AML-193 (cell line): ENCODE measurements at places on chromosomes 12 and 14.

DNA sequence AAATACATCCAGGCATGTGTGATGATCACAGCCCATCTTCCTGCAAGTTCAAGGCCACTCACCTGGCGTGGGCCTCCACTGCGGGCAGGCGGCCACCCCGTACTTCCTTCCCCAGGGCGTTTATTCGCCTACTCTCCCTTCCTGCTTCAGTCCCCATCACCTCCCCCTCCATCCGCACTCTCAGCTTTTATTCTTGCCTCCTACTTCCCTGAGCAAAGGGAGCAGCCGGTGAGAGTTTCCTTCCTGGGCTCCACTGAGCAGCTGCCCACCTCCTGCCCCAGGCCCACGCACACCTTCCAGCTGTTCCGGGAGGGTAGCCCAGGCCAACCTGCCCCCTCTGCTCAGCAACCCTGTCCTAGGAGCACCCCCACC is 4.1 kb downstream of the CYP46A1 start:
- DNase-seq, result no peak

DNA sequence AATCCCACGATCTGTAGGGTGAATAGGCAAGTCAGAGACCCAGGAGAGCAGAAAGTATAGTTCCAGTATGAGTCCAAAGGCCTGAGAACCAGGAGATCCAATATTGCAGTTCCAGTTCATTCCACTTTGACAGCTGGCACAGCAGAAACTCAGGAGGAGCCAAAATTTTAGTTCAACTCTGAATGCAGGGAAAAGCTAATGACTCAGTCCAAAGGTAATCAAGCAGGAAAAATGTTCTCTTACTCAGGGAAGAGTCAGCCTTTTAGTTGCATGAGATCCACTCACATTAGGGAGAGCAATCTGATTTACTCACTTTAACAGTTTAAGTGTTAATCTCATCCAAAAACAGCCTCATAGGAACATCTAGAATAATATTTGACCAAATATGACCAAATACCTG is 130.2 kb upstream of the LRFN5 start:
- no peak for DNase-seq

DNA sequence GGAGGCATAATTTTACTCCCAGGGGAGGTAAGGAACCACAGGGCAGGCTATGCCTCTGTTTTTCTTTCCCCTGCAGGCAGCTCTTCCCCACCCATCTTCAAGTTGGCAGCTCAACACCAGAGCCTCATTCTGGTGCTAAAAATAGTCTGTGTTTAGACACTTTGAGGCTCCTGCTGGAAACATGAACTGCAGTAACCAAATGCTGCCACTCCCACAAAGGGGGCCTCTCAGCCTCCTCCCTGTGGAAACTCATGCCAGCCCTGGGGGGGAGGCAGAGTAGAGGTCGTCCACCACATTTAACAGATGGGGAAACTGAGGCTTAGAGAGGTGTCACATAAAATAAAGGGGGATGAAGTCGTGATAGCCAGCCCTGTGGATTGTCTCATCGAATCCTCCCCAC is 61.4 kb downstream of the WSCD2 start:
- no peak for DNase-seq

- DNase-seq, result no peak
Measured at GRCh38 chr12:105355752-105356151, 25.3 kb downstream of the C12orf75 start.

GRCh38 chr12:96879301-96879700 is 27.8 kb upstream of the NEDD1 start:
- no peak for DNase-seq

DNA sequence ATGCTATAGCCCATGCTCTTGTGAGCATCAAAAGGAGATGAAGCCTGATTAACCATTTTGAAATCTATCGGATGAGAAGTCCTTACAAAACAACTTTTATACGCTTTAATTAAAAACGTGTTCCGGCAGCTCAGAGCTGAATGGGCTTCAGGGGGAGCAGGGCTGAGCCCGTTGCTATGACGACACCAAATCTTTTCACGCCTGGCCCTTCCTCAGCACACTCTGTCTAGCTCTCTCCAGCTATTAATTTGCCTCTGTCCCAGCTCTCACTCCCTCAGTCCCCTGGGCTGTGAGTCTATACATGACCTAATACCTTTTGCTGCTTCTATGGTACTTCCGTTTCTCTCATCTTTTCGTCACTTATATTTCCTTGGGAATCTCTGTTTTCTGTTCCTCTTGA is 15.8 kb downstream of the FOXA1 start:
- DNase-seq, result no peak
